ENCODE measurements at places on chromosomes 16 and 17.

GRCh38 chr16:50742576-50743200 is 802 bp downstream of the CYLD start:
- no peak for DNase-seq

DNA sequence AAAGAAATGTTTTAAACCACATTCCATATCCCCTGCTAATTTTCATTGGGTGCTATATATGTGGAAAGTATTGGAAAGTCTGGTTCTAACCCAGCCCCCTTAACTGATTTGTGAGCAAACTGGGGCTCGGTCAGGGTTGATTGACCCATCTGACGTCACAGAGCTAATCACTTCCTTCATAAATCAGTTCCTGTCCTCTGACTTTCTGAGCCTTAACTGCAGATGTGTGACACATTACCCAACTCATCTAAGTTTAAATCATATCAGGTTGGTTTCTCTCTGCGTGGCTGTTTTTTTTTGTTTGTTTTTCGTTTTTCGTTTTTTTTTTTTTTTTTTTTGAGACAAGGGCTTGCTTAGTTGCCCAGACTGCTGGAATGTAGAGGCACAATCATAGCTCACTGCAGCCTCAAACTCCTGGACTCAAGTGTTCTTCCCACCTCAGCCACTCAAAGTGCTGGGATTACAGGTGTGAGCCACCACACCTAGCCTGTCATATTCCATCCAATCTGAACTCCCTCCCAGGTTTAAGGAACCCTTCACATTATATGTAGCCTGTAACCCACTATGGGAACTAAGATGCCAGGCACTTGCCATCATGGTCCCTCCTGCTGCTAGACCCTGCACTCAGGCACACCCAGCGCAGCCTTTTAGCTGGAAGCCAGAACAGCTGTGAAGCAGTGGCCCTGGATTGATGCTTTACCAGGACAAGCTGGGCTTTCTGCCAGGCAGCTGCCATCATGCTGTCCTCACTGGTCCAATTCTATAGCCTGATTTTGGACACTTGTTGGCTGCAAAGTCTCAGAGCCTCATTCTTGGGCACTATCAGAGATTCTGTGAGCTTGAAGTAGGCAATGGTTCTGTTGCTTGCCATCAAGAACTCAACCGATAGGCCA is 6.9 kb upstream of the BPTF start:
- no peak for DNase-seq

DNA sequence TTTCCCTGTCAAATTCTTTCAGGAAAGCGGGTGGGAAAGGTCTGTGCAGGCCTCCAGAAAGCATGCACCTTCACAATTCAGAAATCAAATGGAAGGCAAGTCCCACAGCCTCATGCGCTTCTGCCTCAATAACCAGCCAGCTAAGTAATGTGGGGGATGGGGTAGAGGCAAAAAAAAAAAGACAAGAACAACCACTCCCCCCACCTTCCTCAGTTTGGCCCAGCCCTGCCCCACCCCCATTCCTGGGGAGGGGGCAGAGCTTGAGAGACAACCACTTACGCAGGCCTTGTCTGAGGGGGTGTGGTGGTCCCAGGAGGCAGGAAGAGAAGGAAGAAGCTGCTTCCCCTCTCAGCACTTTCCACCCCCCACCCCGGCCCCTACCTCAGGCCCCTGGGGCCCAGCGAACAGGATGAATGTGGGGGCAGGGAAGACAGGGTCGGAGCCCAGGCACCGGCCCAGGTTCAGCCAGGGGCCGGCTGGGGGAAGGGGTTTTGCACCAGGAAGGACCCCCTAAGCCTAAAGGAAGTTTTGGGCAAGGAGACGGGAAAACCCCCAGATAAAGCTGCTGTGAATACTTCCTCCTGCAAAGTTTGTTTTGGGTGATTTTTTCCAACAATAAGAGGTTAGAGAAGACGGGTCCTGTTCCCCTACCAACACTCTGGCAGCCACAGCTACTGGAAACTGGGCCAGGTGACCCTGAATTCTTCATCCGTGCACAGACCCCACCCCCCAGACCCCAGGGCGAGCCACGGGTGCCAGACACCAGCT is 1.2 kb downstream of the JUP start:
- peak; percentile 97 for DNase-seq

GRCh38 chr16:51113236-51114125 is 37.6 kb downstream of the SALL1 start:
- peak; percentile 36 for DNase-seq

- no peak for DNase-seq
These were observed 23.5 kb downstream of the NFE2L1 start for GRCh38 chr17:48071654-48072053.

GRCh38 chr17:79298799-79299198 is 224.2 kb downstream of the ENGASE start:
- DNase-seq, result no peak

DNA sequence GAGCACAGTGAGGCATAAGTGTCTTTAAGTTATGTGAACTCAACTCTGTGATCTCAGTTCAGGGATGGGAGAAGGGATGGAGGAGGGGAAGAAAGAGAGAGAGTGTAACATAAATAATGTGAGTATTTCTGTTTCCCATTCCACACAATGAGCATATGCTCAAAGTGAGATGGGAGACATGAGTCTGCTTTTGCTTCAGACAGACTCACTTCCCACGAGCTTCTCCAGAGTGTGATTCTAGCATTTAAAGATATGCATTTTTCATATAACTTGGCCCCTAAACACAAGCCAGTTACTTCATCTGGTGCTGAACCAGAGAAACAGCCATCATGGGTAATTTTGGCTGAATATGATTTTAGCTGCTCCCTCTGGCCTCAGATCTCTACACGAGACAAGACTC is 35.0 kb downstream of the SHISA9 start:
- no peak for DNase-seq

DNA sequence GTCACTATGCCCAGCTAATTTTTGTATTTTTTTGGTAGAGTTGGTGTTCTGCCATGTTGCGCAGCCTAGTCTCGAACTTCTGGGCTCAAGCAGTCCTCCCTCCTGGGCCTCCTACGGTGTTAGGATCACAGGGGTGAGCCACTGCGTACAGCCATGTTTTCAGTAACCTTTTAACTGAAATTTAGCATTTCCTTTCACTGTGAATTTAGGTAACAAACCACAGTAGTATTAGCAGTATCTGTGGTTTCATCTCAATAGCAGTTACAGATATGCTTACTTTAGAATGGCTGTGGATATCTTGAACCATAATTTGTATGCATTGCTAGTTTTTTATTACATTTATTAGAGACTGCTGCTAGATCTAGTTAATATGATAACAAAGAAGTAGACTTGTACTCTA is 4.3 kb upstream of the RANGRF start:
- no peak for DNase-seq

- no peak for DNase-seq
These were observed 1.6 kb upstream of the SMARCD2 start for GRCh38 chr17:63843910-63844677.

DNA sequence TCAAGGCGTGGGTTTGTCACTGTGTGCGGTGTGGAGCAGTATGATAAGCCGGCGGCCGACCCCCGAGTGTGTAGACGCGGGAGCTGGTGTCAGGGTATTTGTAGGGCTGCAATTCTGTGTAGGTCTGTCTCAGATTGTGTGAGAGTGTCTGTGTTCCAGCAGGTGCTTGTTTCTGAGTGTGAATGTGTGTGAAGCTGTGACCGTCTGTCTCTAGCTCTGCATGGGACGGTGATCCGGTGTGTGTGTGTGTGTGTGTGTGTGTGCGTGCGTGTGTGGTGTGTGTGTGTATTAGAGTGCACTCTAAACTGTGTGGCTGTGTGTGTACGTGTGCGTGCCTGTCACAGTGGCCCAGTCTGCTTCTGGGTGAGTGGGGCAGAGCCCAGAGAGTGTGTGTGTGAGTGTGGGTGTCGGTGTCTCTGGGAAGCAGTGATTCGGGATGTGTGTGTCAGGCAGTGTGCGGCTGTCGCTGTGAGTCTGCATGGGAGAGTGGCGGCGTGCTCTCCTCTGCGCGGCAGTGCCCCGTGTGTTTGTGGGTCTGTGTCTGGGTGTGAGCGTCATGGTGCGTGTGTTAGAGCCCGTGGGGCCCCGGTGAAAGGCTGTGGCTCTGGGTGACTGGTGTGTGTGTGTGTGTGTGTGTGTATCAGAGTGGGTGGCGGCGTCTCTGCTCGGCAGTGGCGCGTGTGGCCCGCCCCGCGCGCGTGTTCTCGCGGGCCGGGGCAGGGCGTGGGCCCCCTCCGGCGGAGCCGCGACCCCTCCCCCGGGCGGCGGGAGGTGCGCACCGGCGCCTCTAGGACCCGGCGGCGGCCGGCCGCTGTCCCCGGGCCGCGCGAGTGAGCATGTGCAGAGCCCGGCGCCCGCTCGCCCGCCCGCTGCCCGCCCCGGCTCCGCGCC is at the start of gene WSCD1:
Gene WSCD1 (plus strand): TSS at position 841 of the 891 bp plus-strand sequence. CDS start 10,280 bp downstream, outside the sequence.
- no peak for DNase-seq

GRCh38 chr17:43548689-43549379 is 2.7 kb upstream of the ETV4 start:
- DNase-seq, result no peak

DNA sequence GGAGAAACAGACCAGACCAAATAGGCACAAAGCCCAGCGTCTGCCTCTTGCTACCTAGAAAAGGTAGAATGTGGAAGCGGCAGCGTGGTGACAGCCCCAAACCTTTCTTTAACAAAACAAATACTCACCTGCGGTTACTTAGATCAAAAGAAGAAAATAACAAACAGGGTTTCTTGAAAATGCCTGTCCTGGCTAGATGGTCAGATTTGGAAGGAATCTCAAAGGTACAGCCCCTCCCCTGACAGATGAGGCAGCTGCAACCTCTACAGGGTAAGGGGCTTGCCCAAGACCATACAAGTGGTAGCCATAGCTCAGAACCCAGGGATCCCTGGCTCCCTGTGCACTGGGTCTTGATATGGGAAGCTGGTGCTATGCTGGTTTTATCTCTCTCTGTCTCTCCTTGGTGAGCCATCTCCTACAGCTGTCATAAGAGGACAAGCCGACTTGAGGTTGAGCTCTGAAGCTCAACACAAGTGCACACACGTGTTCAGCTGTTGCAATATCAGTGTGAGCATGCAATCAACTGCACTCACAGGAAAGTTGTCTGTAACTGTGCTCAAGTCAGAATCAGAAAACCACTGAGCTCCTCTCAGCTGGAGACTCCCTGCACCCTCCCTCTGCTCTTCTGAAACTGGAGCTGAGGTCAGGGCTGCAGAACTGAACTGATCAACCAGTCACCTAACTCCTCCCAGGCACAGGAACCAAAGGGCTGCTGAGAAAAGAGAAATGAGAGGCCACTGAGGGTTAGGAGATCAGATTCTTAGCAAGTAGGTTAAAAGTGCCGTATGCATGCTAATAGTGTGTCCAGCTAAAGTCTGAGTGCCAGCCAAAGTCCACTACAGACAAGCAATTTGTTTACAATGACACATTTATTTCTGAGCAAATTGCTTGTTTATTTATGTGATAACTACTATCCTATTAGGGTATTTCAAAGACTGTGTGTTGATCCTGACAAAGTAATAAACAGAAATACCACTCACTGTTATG is 6.1 kb upstream of the RNF157 start:
- DNase-seq, result no peak

DNA sequence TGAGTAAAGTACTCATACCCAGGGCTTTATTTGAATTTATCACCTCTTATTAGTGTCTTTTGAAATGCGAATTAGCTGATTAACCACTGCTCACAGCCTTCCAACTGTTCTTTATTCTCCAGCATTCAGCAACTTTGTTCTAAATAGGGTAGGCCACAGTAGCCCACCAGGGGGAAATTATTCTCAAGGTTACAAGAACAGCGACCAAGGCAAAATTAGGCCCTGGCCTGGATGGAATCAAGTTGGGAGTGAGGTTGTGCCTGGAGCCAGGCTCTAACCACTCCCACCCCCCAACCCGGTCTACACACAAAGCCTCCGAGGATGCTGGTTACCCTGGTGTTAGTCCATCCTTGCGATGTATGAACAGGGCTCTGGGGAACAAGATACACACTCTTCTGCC is 245.5 kb downstream of the STX8 start:
- DNase-seq, result peak; percentile 63

DNA sequence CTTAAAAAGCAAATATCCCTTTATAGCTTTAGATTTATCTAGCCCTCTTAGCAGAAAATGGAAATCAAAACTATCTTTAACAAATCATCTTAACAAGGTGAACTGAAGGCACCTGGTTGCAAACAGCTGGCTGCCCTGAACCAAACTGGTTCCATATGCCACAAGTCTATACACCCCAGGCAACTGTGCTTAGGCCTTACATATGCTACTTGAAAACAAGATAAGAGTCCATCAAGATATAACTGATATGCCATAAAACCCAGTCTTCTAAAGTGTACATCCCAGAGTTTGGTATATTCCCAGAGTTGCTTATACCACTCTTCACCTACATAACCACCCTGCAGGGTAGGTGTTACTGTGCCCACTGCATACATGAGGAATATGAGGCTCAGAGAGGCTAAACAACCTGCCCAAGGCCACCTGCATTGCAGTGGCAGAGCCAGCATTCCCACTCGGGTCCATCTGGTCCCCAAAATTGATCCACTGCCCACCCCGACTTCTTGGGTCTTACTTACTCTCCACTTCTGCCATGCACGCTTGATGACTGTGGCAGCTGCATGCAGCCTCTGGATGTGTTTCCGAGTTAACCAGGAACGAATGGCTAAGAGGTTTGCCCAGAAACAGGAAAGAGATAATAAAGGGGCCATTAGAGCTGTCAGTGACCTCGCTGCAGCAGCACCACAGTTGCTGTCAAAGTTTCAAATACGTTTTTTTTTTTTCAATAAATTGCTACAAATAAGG is 12.2 kb downstream of the ZNHIT3 start:
- DNase-seq, result no peak

Data from H9 (cell line).